Activated B cell treated with CpG ODN at 0.5 μM for 24 hours (primary cell): ENCODE measurements at places on chromosomes 4 and X. TPM values are rescaled to one million over a fixed set of nuclear protein-coding genes. Genes with fewer than 3 reads are reported as not detected.
A peak's percentile ranks its signal among the peaks of the same experiment; 100 is the strongest.

DNA sequence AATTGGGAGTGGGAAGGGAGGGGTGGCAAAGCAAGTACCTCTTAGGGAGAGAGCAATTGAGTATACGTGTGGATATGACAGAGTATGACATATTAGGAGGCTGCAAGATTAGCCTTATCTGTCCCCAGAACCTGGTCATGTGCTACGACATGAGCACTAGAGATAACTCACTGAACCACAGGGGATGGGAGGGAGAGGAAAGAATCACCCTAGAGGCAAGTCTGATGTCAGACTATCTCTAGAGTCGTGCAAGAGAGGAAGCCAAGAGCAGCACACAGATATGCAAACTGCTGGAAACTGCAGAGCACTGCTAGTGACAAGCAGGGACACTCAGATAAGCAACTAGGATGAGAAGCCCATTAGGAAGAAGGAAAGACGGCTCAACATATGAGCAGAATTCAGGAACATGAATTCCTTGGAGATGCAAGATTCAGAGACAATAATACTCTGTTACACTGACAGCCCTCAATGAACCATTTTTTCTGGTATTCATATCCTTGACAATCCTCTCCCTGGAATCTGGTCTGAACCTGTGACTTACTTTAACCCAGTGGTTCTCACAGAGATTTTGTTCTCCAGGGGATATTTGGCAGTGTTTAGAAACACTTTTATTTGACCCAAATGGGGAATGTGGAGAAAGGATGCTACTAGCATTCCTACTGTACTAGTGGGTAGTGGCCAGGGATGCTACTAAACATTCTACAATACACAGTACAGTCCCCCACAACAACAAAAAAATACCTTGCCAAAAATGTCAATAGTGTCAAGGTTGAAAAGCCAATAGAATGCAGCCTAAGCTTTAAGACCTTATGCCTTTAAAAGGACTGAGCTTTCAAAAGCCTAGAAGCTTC, 84.0 kb upstream of the BMP2K start:
- peak overlapping the region; percentile 2 for H3K27ac ChIP-seq
- peaks cover 23% of the 10 kb centered on the region for H3K4me1 ChIP-seq
- H3K27me3 ChIP-seq = no peaks in the 10 kb centered on the region

Gene GUCY1A1
- 0.51 and 0.71 TPM in 2 replicates for total RNA-seq

GRCh38 chr4:113101669-113102068, 52.2 kb downstream of the ANK2 start:
- no peak overlapping the region for H3K4me3 ChIP-seq
- H3K27ac ChIP-seq = no peak overlapping the region
- no peaks in the 10 kb centered on the region for H3K27me3 ChIP-seq
- no peak for DNase-seq
- no peaks in the 10 kb centered on the region for H3K4me1 ChIP-seq

Gene CNKSR2
- 15.6 and 15.7 TPM in 2 replicates for total RNA-seq

DNA sequence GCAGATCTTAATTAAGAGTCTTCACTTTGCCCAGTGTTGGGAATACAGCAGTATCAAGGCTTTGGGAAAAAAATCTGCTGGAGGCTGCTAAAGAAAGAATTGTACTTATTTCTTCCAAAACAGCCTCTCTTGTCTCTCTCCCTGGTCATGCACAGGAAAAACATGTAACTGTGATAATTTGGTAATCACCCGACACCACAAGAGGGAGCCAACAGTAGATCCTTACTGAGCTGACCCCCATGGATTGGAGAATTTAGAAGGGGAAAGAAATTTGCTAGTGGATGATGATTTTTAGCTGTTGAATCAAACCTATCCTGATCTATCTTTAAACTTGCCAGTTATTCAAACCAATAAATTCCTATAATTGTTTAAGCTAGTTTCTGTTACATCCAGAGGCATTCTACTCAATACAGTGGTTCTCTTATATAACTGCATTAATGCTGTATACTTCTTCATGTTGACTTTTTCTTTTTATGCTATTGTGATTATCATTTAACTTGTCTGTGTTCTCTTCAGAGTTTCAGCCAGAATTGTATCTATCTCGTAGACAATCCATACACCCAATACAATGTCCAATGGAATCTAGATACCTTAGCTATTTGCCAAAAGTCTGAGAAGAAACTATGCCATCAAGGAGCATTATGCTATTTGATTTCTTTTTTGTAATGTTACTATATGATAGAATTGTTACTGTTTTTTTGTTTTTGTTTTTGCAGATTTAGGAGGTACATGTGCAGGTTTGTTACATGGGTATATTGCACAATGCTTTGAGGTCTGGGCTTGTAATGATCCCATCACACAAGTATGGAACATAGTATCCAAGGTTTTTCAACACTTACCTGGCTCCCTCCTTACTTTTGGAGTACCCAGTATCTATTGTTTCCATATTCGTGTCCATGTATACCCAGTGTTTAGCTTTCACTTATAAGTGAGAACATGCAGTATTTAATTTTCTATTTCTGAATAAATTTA, 31.3 kb upstream of the ARHGEF38 start:
- DNase-seq = no peak
- no peak overlapping the region for H3K4me3 ChIP-seq
- no peaks in the 10 kb centered on the region for H3K27me3 ChIP-seq
- H3K27ac ChIP-seq = no peak overlapping the region
- H3K36me3 ChIP-seq = no peaks in the 10 kb centered on the region

Gene PNMA3
- total RNA-seq = 1.2 and 1.9 TPM in 2 replicates

- H3K36me3 ChIP-seq = no peaks in the 10 kb centered on the region
- H3K27me3 ChIP-seq = no peaks in the 10 kb centered on the region
- H3K4me1 ChIP-seq = peaks cover 19% of the 10 kb centered on the region
- H3K4me3 ChIP-seq = no peak overlapping the region
- H3K27ac ChIP-seq = no peak overlapping the region
These were observed 229.2 kb upstream of the AGTR2 start for GRCh38 chrX:115941388-115941787.

Gene NAA10
- 94.8 and 109 TPM in 2 replicates for total RNA-seq

DNA sequence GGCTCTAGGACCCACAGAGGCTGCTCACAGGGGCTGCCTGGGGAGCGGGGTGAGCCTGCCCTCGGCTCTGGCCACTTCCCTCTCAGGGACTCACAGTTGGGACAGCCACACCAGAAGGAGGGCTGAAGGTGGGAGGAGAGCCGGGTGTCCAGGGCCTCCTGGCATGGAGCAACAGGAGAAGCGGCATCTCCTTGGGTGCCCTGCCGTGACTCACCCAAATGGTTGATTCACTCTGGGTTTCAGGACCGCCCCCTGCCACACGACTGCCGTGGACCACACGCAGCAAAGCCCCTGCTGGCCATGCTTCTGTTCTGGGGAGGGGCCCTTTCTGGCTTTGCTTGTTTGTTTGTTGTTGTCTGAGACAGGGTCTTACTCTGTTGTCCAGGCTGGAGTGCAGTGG, 86.0 kb upstream of the AFAP1 start:
- H3K27me3 ChIP-seq = peaks cover 2% of the 10 kb centered on the region
- DNase-seq = no peak
- H3K27ac ChIP-seq = no peak overlapping the region
- no peaks in the 10 kb centered on the region for H3K36me3 ChIP-seq
- H3K4me1 ChIP-seq = no peaks in the 10 kb centered on the region

GRCh38 chr4:17323554-17324385, 188.1 kb downstream of the QDPR start:
- H3K4me1 ChIP-seq = no peaks in the 10 kb centered on the region
- no peaks in the 10 kb centered on the region for H3K36me3 ChIP-seq
- H3K27ac ChIP-seq = no peak overlapping the region
- peaks cover 2% of the 10 kb centered on the region for H3K27me3 ChIP-seq

DNA sequence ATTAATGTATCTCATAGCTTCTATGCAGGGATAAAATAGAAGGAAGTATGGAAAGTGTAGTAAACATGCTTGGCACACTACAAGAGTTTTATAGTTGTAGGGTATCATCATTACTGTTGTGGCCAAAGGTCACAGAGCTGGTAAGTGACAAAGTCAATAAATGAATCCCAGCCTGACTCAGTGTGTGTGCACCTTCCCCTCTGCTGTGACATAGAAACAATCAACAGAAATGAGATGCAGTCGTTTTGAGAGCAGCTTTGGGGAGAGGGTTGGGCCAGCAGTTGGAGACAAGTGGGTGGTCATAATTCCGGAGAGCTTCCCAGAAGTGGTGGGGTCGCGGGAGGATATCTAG, 82.4 kb upstream of the RBPJ start:
- no peak overlapping the region for H3K27ac ChIP-seq
- H3K4me3 ChIP-seq = no peak overlapping the region
- H3K27me3 ChIP-seq = peaks cover 19% of the 10 kb centered on the region
- H3K4me1 ChIP-seq = no peaks in the 10 kb centered on the region
- H3K36me3 ChIP-seq = no peaks in the 10 kb centered on the region
- DNase-seq = no peak

GRCh38 chr4:39883646-39884045, 94.1 kb downstream of the PDS5A start:
- H3K27me3 ChIP-seq = no peaks in the 10 kb centered on the region
- no peak for DNase-seq
- H3K4me3 ChIP-seq = no peak overlapping the region
- peaks cover 8% of the 10 kb centered on the region for H3K4me1 ChIP-seq
- H3K36me3 ChIP-seq = peaks cover 69% of the 10 kb centered on the region

Gene HSFX1
- 0.93 and 1.1 TPM in 2 replicates for total RNA-seq
